ENCODE measurements at places on chromosomes 1 and 21.

GRCh38 chr1:172935062-172935592, 115.6 kb downstream of the TNFSF18 start:
- DNase-seq: no peak

DNA sequence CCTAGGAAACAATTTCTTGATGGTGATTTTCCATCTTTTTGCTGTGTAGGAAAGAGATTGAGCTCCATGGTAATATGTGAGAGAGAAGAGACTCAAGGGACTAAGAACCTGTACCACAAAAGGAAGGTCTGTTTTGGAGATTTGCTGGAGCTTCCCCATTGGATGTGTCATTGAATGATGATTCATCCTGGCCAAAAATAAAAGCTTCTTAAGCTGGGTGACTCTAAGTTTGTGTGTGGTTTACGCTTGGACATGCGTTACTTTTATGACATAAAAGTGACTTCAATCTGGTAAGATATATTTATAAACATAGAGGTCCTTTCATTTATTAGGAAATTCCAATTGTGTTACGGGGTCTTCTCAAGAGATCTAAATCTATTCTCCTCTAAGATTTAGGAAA, 17.4 kb upstream of the IL19 start:
- no peak for DNase-seq

DNA sequence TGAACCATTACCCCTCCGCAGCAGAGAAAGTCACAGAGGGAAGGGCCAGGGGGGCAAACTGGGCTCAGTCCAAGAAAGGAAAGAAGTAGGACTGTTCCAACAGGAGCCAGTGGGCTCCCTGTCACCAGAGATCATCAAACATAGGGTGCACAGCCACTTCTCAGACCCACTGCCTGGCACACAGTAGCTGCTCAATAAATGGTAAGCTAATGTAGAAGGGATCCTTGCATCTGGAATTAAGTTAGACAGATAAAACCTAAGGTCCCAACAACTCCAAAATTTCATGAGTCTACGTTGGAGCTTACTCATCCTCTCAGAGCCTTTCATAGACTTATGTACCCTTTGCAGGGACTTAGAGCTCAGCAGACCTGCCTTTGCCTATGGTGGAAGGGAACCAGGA, 3.5 kb downstream of the BLACAT1 start:
- DNase-seq: no peak

- no peak for DNase-seq
Measured at GRCh38 chr1:184298440-184299405, 88.1 kb upstream of the C1orf21 start.

GRCh38 chr1:156233426-156234127, 8.4 kb upstream of the BGLAP start:
- DNase-seq: no peak

GRCh38 chr1:170537798-170538503, 6.0 kb downstream of the GORAB start:
- no peak for DNase-seq
